Activated CD4-positive, alpha-beta T cell treated with anti-CD3 and anti-CD28 coated beads for 36 hours (primary cell): ENCODE measurements at places on chromosomes 7 and 10. TPM values are rescaled to one million over a fixed set of nuclear protein-coding genes. Genes with fewer than 3 reads are reported as not detected.

SPACDR gene
- 4.2 TPM for total RNA-seq

AGFG2 gene
- total RNA-seq, result 49.4 TPM

EPHB6 gene
- total RNA-seq, result 14.7 TPM

COL13A1 gene
- not detected for total RNA-seq

DNA sequence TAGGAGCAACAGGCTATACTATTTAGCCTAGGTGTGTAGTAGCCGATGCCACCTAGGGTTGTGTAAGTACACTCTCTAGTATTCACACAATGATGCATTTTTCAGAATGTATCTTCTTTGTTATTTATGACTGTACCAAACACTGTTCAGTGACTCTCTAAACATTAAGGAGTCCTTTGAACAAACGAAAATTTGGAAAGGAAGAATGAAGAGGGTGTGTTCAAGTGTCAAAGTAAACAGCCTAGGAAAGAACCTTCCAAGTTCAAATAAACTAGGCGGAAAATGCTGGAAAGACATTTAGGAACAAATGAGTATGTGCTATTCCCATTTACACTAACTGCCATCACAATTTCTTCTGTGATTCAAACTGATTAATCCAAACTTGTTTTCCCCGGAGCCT is 142.4 kb downstream of the CHCHD3 start:
- H3K36me3 ChIP-seq, result peaks cover 32% of the 10 kb centered on the region
- H3K27ac ChIP-seq, result no peak overlapping the region
- peaks cover 2% of the 10 kb centered on the region for H3K4me1 ChIP-seq
- no peaks in the 10 kb centered on the region for H3K27me3 ChIP-seq
- no peak overlapping the region for H3K4me3 ChIP-seq

DNA sequence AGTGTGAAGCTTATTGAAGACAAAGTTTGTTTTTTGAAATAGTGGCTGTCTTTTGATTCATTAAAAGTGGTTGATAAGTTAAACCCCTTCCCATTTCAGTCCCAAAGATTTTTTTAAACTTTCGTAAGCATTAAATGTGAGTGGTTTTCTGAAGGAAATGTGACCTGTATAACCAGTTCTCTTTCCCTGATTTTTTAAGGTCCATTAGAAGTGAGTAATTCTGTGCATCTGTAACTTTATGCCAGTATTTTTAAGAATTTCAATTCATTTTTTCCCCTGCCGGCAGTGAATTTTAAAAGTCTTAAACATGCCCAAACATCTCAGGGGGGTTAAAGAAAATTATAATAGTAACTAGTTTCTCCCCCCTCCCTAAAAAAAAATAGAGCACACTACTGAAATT is 254.6 kb upstream of the SP8 start:
- H3K4me1 ChIP-seq, result no peaks in the 10 kb centered on the region
- H3K27ac ChIP-seq, result no peak overlapping the region
- H3K4me3 ChIP-seq, result no peak overlapping the region

GRCh38 chr7:28800150-28800549 is 158.0 kb downstream of the TRIL start:
- H3K4me3 ChIP-seq, result no peak overlapping the region
- no peaks in the 10 kb centered on the region for H3K36me3 ChIP-seq
- H3K4me1 ChIP-seq, result no peaks in the 10 kb centered on the region
- DNase-seq, result no peak
- no peak overlapping the region for H3K27ac ChIP-seq

- H3K27ac ChIP-seq, result no peak overlapping the region
- H3K4me3 ChIP-seq, result no peak overlapping the region
- no peaks in the 10 kb centered on the region for H3K4me1 ChIP-seq
- H3K36me3 ChIP-seq, result no peaks in the 10 kb centered on the region
Measured at GRCh38 chr7:113373863-113374262, 255.5 kb upstream of the SMIM30 start.

DNA sequence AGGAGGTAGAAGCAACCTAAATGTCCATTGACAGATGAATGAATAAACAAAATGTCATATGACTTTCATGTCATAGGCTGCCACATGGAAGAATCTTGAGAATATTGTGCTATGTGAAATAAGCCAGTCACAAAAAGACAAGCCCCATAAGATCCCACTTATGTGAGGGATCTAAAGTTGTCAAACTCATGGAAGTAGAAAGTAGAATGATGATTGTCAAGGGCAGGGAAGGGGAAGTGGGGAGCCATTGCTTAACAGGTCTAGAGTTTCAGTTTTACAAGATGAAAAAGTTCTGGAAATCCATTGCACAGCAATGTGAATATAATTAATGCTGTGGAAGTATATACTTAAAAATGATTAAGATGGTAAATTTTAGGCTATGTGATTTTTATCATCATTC is 229.3 kb upstream of the KMT2E start:
- no peaks in the 10 kb centered on the region for H3K36me3 ChIP-seq
- no peaks in the 10 kb centered on the region for H3K4me1 ChIP-seq
- H3K27me3 ChIP-seq, result peaks cover 7% of the 10 kb centered on the region

GRCh38 chr7:30335763-30336487 is 51.5 kb downstream of the ZNRF2 start:
- H3K36me3 ChIP-seq, result peaks cover 19% of the 10 kb centered on the region
- H3K4me3 ChIP-seq, result no peak overlapping the region
- H3K27me3 ChIP-seq, result no peaks in the 10 kb centered on the region
- no peak overlapping the region for H3K27ac ChIP-seq
- peaks cover 42% of the 10 kb centered on the region for H3K4me1 ChIP-seq

DNA sequence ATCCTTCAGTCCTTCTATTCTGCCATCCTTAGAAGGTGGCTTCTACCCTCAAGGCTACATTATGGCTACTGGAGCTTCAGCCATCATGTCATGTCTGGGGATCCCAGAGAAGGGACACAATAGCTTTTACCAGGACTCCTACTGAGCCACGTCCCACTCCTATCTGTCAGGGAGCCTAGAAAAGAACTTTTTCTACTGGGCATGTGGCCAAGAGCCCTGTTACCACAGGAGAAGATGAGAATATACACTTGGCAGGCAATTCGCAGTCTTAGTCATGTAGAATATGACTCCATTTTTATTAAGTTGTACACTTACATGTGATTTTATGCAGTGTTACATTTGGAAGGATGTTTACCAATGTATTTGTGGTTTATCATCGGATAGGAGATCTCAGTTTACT is 64.6 kb upstream of the KCNMA1 start:
- DNase-seq, result no peak
- H3K27me3 ChIP-seq, result peaks cover 9% of the 10 kb centered on the region

DNA sequence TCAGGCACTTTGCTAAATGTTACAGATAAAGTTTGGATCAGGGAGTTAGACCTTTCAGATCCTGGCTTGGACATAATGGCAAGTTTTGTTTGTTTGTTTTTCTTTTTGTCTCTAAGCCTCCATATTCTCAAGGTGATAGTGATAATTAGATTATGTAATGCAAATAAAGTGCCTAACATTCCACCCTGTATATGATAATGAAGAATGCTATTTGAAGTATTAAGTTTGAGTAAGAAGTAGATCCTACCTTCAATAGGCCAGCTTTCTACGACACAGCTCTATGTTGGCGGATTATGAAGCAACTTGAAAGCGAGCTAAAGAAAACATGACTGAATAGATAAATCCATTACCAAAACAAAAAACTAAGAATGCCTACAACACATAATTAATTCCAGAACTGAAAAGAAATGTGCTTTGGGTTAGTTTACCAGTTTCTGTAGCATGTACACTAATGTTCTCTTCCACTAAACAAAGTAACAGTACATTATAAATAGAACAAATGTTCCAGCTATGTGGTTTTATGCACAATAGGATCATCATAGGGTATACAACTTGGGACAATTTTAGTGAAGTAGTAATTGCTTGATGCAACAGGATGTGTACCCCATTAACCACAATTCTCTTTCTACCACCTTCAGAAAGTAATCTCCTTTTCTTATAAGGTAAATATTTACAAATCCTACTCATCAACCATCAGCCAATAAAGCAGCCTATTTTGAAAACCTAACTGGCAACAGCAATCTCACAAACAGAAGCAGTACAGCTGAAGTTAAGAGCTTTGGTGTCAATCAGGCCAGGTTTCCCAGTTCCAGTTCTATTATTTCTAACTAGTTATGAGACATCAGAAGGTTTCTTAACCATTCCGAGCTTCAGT is 1.5 kb downstream of the SEM1 start:
- H3K36me3 ChIP-seq, result peaks cover 20% of the 10 kb centered on the region
- no peak for DNase-seq
- no peak overlapping the region for H3K27ac ChIP-seq
- H3K4me1 ChIP-seq, result peaks cover 39% of the 10 kb centered on the region

- no peak overlapping the region for H3K4me3 ChIP-seq
- H3K36me3 ChIP-seq, result no peaks in the 10 kb centered on the region
- H3K27ac ChIP-seq, result no peak overlapping the region
- peaks cover 2% of the 10 kb centered on the region for H3K27me3 ChIP-seq
- no peak for DNase-seq
- H3K4me1 ChIP-seq, result peaks cover 6% of the 10 kb centered on the region
Measured at GRCh38 chr7:6244021-6244420, 28.4 kb downstream of the CYTH3 start.

- peaks cover 13% of the 10 kb centered on the region for H3K4me1 ChIP-seq
- H3K27ac ChIP-seq, result peak overlapping the region; percentile 62
- H3K4me3 ChIP-seq, result no peak overlapping the region
- DNase-seq, result no peak
- no peaks in the 10 kb centered on the region for H3K36me3 ChIP-seq
Measured at GRCh38 chr10:31723106-31723750, 205.4 kb downstream of the ARHGAP12 start.

DNA sequence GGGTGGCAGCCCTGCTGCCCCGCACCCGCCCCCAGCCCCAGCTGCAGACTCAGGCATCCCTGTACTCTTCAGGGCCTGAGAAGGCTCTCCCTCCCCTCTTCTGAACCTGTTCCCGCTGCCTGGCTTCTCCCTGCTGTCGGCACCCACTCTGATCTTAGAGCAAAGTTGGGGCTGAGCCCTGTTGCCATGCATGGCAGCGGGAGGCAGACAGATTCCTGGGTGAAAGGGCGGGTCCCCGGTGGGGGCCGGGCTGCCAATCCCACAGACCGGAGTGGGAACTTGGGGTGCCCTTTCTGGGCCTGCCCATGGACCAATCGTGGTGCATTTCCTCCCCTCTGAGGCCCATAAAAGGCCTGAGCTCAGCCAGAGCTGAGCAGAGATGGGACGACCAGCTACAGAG is 80.7 kb downstream of the SPDYE5 start:
- H3K36me3 ChIP-seq, result no peaks in the 10 kb centered on the region
- H3K4me3 ChIP-seq, result no peak overlapping the region
- H3K27ac ChIP-seq, result no peak overlapping the region
- DNase-seq, result no peak

GRCh38 chr7:45450571-45451204 is 123.5 kb upstream of the ADCY1 start:
- no peaks in the 10 kb centered on the region for H3K36me3 ChIP-seq
- peaks cover 2% of the 10 kb centered on the region for H3K4me1 ChIP-seq
- DNase-seq, result no peak
- H3K4me3 ChIP-seq, result no peak overlapping the region
- H3K27ac ChIP-seq, result no peak overlapping the region

DNA sequence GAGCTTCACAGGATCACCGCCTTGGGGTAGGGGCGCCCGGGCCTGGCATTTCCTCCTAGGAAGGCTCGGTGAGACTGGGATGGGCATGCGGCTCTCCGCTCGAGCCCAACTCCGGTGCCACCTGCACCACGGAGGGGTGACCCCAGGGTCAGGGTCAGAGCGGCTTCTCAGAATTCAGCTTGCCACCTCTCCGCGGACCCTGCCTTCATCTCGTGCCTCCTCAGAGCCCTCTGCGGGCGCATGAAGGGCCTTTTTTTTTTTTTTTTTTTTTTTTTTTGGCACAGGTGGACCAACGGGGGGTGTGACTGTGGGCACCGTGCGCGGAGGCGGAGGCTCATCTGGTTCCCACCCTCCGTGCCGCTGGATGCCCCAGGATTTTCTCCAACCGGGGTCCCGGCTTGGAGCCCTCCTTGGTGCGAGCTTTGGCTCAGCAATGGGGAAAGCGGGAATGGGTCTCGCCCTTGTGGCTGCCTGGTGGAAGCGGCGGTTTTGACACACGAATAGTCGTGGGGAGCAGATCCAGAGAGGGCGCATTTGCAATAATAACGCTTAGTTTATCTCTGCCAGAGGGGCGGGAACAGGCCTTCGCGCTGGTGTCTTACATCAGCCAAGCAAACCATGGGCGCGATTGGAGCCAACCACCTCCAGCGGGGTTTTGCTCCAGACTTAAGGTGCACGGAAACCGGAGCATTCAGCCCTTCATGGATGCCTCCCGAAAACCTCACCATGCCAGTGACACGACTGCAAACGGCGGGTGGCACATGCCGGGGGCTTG is 5.0 kb upstream of the TNRC18 start:
- H3K4me3 ChIP-seq, result no peak overlapping the region
- H3K27me3 ChIP-seq, result peaks cover 63% of the 10 kb centered on the region
- DNase-seq, result peak; percentile 43
- H3K27ac ChIP-seq, result no peak overlapping the region
